ENCODE measurements at places on chromosomes 12 and 14.

GRCh38 chr14:106877517-106877916 lies 1351.1 kb downstream of the TMEM121 start:
- no peak for DNase-seq

- DNase-seq = no peak
Measured at GRCh38 chr12:127479256-127479655, 787.7 kb upstream of the TMEM132C start.

DNA sequence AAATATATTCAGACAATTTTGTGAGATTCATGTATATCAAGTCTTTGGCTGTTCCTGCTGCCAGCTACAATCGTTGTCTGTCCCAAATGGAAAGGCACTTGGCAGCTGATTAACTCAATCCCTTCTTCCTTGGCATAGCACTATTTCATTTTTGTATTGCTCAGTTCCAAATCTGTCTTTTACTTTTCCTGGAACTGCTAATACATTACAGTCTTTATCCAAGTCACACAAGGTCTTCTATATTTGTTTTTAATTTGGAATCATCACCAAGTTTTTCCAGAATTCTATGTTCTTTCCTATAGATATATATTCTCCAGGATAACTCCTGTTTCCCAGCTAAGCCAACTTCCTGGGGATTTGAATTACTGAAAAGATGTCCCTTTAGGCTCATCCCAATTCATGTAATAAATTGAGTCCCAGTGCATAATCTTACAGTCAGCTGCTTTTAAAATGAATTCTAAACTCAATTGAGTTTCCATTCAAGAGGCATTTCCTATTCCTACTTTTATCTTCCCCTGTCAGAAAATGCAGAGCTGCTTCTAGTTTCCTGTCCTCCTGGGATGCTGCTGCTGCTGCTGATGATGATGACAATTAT lies 45.9 kb downstream of the DYRK2 start:
- DNase-seq = no peak

DNA sequence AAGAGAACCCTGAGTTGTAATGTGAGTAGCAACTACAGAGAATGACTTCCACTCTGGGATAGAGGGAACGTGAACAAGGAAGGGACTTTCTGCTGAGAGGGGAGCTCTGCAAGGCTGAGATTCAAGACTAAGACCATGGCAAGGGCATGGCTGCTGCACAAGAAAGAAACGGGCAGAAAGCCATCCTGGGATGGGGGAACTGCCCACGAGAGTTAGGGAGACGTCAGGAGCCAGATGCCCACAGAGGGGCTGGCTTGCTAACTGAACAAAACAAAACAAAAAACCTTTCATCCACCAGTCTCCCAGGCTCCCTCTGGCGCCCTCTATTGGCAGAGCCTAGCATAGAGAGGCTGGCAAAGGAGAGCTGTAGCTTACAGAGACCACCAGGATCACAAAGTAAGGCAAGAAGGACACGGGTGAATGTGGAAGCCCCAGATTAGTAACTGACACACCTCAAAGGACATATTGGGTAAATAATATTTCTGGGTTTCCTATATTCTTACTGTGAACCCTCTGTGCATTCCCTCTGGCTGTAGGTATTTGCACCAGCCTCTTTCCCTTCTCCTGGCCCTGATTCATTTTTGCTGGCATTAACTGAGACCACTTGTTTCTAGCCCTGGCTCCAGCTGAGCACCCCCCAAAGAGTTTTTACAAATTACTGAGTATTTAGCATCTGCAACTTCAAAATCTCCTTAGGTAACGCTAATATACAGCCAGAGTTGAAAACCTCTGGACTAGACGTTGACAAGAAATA lies 338.3 kb downstream of the EMP1 start:
- no peak for DNase-seq

GRCh38 chr12:108099778-108100489 lies 29.2 kb upstream of the WSCD2 start:
- DNase-seq = no peak

GRCh38 chr12:132288516-132289215 lies 40.7 kb downstream of the GALNT9 start:
- DNase-seq = no peak

GRCh38 chr12:66290716-66291200 lies 11.5 kb upstream of the HELB start:
- no peak for DNase-seq

- no peak for DNase-seq
Measured at GRCh38 chr14:22422238-22422637, 166.8 kb downstream of the DAD1 start.

- no peak for DNase-seq
Measured at GRCh38 chr12:5068126-5068525, 24.4 kb downstream of the KCNA5 start.

- no peak for DNase-seq
Measured at GRCh38 chr12:8446642-8447547, 8.9 kb upstream of the CLEC6A start.

DNA sequence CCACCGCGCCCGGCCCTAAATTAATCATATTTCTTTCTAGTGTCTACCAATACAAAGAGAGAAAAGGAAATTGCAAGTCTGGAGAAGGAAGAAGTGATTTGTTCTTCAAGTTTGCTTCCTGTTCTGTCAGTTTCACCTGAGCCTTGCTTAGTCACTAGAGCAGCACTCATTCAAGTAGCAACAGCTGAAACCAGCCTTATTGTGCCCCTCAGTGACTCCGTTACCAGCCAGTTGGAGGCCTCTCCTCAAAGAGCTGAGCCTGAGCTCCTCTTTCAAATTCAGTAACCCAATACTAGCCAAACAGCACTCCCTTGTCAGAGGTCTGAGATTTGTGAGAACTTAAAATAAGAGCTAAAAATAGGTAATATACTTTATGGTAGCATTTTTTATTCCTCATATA lies 17.4 kb downstream of the PAWR start:
- DNase-seq = no peak

DNA sequence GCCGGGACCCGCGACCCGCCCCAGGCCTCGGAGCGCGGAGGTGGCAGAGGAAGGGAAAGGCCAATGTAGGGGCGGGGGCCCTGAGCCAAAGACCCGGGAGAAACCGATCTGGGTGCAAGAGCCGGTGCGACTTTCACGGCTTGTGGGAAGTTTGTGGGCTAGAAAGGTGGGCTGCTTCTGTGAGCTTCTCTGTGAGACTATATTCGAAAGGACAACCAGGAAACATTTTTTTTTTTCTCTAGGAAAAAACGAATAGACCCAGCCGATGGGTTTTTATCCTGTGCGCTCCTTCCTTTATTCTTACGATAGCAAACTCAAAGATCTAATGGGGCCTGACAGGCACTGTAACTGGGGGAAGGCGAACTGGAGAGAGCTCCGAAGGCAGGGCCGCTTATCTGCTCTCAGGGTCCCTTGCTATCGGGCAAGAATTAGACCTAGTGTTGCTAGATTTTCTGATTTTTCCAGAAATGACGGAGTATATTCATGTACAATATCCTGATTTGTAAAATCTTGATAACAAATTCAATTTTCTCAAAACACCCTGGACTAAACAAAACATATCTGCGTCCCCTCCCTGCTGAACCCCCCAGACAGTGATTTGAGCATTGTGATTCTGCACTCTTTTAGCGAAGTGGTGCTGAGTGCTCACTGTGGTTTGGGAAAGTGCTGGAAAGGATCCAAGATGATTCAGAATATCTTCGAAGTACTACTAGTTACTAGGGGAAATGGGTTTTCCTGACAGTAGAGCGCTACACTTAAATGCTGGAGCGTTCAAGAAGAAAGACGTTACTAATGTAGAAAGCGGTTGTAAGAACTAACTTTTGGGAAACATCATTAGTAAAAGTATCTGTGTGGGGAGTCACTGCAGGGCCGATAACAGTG lies 563 bp upstream of the STXBP6 start:
- DNase-seq = no peak

GRCh38 chr14:100132903-100133510 lies 26.4 kb downstream of the DEGS2 start:
- no peak for DNase-seq

- no peak for DNase-seq
Measured at GRCh38 chr12:95993907-95994306, 2.2 kb downstream of the HAL start.

DNA sequence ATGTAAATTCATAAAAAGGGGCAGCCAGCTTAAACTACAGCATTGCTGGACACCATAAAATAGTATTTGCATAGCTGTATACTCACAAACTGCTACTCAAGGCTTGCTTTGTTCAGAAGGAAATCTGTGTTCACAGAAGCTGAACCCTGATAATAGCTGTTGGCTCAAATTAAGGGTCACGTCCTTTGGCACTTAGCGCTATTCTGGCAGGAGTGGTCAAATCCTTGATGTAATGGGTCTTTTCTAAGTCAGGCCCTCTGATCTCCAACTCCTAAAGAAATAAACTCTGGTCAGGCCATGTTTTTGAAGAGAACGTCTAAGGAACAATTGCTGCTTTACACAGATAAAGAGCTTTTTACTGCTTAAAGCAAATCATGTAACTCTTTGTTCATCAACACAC lies 12.8 kb upstream of the PSMA6 start:
- no peak for DNase-seq

- DNase-seq = no peak
Measured at GRCh38 chr12:119695034-119695433, 27.1 kb downstream of the PRKAB1 start.

DNA sequence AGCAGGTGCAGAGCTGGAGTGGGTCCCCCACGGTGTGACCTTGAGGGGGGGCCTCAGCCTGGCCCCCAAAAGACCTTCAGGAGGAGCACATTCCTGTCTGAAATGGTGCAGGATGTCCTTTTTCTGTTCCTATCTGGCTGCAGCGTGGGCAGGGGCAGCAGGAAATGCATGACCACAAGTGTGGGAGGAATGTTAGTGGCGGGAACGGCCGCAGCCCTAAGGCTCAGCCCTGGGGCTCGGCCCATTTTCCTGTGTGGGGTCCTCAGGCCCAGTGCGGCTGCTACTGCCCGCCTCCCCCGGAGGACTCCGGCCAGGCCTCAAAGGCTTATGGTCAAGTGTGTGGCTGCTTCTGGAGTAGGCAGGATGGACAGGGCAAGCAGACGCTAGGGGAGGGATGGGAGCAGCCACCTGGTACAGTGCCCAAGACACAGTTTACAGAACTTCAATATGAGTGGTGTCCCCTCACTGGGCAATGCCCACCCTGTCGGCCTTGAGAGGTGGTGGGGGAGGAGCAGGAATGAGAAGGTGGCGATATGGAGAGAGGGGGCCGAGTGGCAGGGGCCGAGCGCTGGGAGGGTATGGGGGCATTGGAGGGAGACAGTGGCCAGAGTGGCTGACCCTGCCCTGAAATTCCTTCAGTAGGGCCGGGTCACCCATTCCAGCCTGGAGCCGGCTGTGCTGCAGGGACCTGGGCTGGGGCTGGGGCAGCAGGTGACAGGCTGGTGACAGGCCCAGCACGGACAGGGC lies 137.4 kb downstream of the CALM1 start:
- DNase-seq = no peak

GRCh38 chr12:39341179-39341578 lies 101.7 kb downstream of the KIF21A start:
- DNase-seq = no peak

GRCh38 chr14:89724628-89724960 lies 229.9 kb downstream of the EFCAB11 start:
- no peak for DNase-seq

DNA sequence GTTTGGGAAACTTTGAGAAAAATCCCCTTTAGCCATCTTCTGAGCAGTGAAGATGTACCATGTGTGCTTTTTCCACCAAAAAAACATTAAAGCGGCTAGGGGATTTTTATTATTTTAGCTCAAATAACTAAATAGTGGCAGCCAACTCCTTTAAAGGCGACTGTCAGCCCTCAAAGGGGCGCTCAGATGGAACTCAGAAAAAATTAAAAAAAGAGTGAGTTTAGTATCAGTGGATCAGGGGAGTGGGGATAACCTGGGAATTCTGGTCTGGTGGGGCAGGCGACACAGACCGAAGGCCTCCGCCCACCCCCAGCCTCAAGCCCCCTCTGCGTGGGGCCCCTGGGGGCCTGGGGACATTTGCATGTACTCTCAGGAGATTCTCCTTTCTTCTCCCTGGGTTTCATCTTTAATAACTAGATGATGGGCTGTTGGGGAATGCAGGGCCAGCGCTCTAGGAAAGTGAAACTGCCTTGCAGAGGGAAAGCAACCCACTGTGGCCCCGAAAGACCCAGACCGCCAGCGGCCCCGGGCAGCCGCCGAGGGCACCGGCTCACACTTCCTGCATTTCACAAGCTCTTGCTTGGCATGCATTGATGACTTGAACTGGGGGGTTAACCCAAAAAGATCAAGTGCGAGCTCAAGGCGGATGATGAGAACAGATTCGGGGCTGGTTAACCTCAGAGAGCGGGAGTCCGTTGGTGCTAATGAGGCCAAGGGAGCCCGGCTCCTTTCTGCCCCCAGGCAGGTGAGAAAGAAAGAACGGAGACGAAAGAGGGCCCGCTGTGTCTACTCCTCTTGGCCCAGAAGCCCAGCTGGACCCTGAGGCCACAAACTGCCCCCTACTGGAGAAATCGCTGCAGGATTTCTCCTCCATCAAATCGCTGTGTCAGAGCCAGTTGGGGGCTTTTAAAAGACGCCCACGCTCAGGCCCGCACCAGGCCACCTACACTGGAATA lies 7.3 kb upstream of the BATF start:
- DNase-seq = no peak

GRCh38 chr14:100864960-100865681 lies 38.4 kb downstream of the RTL1 start:
- no peak for DNase-seq

- DNase-seq = no peak
Measured at GRCh38 chr14:54481695-54482094, 7.1 kb downstream of the GMFB start.

DNA sequence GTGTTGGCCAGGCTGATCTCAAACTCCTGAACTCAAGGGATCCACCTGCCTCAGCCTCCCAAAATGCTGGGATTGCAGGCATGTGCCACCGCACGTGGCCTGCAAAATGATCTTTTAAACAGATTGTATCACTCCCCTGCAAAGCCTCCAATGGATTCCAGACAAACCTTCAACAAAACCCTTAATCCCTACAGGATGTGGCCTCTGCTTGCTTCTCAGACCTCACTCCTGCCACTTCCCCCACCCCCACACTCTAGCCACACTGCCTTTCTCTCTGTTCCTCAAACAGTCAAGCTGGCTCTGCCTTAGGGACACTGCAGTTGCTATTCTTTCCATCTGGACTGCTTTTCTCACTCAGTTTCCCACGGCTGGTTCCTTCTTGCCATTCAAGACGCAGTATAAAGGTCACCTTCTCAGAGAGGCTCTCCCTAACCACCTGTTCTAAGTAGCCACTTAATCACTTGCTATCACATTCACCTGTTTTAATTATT lies 47.3 kb upstream of the TMED10 start:
- no peak for DNase-seq

- no peak for DNase-seq
Measured at GRCh38 chr12:132388379-132389015, 59.1 kb upstream of the GALNT9 start.

- no peak for DNase-seq
Measured at GRCh38 chr14:25340882-25341281, 290.9 kb upstream of the STXBP6 start.

DNA sequence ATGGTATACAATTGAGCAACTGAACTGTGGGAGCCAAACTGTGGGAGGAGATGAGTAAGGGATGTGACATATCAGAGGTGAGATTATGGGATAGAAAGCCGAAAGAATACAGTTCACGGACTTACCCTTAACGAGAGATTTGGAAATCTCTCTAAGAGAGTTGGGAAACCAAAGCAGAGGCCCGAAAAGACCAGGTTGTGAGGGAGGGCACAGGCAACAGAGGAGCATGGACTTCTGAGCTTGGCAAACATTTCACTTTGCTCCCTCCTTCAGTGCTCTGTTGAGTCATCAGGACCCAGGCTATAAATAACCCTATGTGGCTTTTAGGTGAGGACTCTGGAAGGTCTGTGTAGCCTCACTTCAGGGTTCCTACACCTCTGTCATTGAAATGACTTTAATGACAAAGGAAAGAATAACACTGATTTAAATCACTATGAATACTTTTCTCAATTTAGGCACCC lies 120.6 kb downstream of the TGFB3 start:
- DNase-seq = no peak

GRCh38 chr12:83823386-83824045 lies 1089.1 kb downstream of the SLC6A15 start:
- no peak for DNase-seq
